ENCODE measurements at places on chromosomes 2 and 18. TPM values are rescaled to one million over a fixed set of nuclear protein-coding genes. Genes with fewer than 3 reads are reported as not detected.

The PKDCC gene
- 57.8 TPM for total RNA-seq

The MAP2 gene
- 2.1 TPM for total RNA-seq

The IL1RN gene
- 1.1 TPM for total RNA-seq

The LRRTM4 gene
- total RNA-seq, result 1.5 TPM

The PNKD gene
- 27.2 TPM for total RNA-seq
